ENCODE measurements at places on chromosomes 7 and 10.

DNA sequence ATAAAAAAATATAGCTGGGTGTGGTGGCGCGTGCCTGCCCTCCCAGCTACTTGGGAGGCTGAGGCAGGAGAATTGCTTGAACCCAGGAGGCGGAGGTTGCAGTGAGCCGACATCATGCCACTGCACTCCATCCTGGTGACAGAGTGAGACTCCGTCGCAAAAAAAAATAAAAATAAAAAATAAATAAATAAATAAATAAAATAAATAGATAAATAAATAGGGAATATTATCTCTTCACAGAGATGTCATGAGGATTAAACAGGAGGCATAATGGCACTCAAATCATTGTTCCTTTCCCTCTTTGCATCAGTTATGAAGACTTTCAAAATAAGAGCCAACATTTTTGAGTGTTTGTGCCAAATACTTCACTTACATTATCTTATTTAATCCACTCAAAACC is 32.0 kb upstream of the BMPR1A start:
- no peak for DNase-seq

DNA sequence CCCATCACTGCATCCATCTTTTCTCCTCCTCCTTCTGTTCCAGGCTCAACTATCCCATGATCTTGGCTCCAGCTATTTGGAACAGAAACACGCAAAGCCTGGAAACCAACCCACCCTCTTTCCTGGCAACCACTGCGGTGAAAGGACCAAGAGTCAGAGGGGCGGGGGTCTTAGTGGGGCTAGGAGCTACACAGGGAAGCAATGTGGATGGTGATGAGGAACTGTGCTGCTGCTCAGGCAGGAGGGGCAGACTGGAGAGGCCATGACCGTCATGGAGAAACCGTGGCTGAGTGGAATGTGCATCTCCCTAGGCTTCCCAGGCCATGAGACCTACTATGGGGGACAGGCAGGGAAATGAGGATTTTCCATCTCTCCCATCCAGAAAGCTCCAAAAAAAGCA is 25.6 kb downstream of the PLAC9 start:
- DNase-seq: no peak

- DNase-seq: no peak
These were observed 12.1 kb downstream of the SKIDA1 start for GRCh38 chr10:21513405-21513788.

- DNase-seq: no peak
These were observed 133.5 kb upstream of the FEZF1 start for GRCh38 chr7:122438006-122438405.

GRCh38 chr7:130143986-130144311 is 61.3 kb downstream of the TMEM209 start:
- no peak for DNase-seq

DNA sequence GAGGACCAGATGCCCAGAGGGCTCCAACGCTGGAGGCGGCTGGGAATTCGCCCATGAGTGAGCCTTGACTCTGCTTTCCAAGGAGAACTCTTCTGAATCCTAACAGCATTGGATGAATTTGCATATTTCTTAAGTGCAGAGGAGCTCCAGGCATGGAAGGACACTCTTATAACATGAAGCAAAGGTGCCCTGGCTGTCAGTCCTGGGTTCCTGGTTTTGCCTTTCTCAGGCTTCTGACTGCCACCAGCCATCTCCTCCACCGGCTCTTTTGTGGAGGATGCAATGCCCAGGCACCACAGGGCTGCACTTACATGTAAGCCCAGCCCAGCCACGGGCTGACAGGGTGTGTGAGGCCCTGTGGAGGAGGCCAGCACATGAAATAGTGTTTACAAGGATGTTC is 8.2 kb downstream of the CLRN3 start:
- no peak for DNase-seq

- no peak for DNase-seq
These were observed 44.1 kb downstream of the NPY start for GRCh38 chr7:24328050-24328449.

GRCh38 chr7:142153400-142153799 is 41.9 kb downstream of the MGAM2 start:
- DNase-seq: no peak

DNA sequence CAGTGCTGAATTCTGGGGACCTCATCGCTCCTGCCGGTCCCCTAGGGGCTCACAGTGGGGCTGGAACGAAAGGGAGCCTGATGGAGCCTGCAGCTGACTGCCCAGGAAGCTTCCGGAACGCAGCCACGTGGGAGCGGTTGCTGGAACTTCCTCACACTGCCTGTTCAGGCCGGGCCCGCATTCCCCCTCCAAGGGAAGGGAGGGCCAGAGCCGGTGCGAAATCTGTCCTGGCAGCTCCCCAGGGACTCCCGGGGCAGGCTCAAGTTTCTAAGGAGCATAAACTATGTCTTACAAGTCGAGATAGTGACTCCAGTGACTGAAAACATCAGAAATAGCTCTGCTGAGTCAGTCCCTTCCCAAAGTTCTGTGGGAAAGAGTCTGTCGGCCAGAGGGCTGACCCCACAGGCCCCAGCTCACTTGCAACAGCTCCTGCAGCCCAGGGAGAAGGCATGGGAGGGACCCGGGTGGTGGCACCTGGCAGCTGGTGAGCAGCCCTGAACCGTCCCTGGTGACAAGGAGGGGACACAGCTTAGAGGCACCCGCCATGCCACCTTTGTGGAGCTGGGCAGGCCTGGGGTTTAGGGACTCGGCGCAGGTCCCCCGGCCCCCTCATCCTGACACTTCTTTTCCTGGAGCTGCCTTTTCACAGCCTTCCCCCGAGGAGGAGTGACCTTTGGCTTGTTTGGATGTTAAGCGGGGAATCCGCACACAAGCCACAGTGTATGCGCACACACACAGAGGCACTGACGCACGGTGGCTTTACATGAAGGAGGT is 47.6 kb downstream of the PDGFA start:
- DNase-seq: no peak

- DNase-seq: no peak
These were observed 424.7 kb upstream of the FOXK1 start for GRCh38 chr7:4257146-4258111.
